ENCODE measurements at places on chromosomes 5 and 9.

GRCh38 chr5:79151942-79152671 is 40.5 kb downstream of the BHMT start:
- DNase-seq: no peak

- no peak for DNase-seq
These were observed 58.1 kb upstream of the KLF9 start for GRCh38 chr9:70472268-70473249.

DNA sequence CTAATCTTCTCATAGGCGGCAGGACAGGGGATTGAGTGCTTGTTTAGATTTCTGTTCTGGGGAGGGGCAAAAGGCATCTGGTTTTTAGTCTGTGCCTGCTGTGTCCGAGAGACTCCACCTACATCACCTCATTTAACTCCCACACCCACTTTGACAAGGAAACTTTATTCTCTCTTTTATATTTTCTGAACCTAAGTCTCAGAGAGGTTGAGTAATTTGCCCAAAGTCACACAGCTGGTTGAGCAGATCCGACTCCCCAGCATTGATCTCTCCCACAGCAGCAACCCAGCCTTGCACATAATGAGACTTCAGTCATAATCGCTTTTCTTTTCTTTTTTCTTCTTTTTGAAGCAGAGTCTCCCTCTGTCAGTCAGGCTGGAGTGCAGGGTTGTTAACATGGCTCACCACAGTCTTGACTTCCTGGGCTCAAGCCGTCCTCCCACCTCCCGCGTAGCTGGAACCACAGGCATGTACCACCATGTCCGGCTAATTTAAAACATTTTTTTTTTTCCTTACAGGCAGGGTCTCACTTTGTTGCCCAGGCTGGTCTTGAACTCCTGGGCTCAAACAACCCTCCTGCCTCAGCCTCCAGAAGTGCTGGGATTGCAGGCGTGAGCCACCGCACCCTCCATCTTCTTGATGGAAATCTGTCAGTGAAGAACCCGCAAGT is 36.5 kb upstream of the ANKRD33B start:
- DNase-seq: no peak

DNA sequence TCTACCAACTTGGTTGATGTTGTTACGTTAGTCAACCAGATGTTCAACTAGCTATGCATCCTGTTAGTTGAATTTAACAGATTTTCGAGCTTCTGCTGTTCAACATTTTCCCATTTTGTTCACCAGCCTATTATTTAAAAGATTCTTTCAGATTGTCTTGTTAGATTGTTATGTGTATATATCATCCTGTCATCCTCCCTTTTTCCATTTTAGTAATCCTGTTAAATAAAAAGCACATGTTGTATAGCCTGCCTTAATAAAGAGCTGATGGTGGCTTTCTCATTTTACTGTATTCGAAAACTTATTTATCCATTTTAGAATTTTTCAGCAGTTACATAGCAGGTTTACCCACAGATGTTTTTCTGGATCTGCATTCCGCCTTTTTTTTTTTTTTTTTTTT is 4.3 kb downstream of the TMEFF1 start:
- DNase-seq: no peak

DNA sequence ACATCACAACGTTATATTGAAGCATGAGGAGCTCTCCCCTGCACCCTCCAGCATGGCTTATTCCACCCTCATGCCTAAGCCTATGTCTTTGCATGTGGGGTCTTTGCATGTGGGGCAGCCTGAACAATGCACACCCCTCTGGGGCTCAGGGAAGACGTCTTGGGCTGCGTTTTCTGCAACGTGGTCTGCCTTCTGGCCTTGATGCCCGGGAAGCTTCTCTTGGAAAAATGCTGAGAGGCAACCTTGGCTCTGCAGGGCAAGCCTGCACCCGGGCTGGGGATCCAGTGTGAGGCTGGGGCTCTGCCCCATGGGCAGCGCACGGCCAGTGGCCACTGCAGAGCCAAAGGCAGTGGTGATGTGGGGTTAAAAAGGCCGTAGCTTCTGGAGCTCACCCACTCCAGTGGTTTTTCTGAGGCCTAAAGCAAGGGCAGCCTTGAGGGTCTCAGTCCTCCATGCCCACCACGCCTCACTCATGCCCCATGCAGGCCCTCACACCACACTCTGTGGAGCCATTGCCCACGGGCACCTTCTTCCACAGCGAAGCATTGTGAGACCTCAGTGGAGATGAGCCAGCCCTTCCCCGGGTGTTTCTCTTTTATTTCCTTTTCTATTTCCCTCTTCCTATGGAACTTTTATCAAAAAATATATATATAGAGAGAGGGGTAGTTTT is 112.2 kb downstream of the MRPL36 start:
- DNase-seq: no peak

GRCh38 chr9:105864248-105864898 is 170.0 kb downstream of the TMEM38B start:
- no peak for DNase-seq

DNA sequence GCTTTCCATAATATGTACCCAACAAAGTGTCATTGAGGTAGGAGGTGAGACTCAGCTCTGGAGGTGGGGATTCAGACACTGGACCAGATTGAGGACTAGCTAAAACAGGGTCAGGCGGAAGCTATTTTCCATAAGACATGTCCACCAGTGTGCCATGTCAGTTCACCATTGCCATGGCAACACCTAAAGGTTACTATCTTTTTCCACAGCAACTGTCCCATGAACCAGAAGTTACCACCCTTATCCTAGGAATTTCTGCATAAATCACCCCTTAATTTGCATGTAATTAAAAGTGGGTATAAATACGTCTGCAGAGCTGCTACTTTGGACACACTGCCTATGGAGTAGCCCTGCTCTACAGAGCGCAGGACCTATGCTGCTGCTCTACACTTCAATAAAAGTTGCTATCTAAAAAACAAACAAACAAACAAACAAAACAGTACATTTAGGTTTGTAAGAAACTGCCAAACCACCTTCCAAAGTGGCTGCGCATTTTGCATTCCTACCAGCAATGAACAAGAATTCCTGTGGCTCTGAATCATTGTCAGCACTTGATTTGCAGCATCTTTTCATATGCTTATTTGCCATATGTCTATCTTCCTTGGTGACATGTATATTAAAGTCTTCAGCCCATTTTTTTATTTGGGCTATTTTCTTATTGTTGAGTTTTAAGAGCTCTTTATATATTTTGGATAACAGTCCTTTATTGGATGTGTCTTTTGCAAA is 18.0 kb upstream of the TRIM32 start:
- DNase-seq: no peak

DNA sequence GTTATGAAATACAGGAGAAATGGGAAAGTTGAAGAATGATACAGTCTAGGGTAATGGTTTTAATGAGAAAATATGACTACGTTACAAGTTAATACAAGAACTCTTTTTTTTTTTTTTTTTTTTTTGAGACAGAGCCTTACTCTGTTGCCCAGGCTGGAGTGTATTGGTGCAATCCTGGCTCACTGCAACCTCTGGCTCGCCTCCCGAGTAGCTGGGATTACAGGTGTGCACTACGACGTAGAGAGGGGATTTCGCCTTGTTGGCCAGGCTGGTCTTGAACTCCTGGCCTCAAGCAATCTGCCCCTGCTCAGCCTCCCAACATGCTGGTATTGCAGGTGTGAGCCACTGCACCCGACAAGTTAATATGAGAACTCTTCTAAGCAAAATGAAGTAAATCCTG is 77.1 kb upstream of the SELENOP start:
- no peak for DNase-seq

GRCh38 chr9:125472926-125473701 is 211.5 kb downstream of the GAPVD1 start:
- no peak for DNase-seq

GRCh38 chr5:39639618-39640089 is 214.9 kb upstream of the DAB2 start:
- DNase-seq: no peak

- no peak for DNase-seq
These were observed 13.2 kb upstream of the IRX4 start for GRCh38 chr5:1895739-1896420.

DNA sequence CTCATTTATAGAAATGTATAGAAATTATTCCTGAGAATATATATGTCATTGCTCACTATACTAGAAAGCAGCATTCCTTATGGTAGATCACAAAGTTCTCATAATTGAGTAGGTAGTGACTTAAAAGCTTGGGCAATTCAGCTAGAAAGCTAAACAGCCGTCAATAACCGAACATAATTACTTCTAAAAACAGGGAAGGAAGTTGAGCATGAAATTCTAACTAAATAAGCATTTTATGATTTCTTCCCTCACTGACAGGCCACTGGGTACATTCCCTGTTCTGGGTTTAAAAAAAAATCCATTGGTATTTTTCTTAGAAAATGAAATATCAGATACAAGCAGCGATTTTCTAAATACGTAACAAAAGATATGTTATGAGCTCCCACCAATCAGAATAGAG is 91.1 kb upstream of the DAB2 start:
- DNase-seq: no peak

- DNase-seq: no peak
These were observed 198.0 kb downstream of the GNA14 start for GRCh38 chr9:77450085-77450475.

GRCh38 chr9:128627127-128627715 is 29.4 kb downstream of the DYNC2I2 start:
- DNase-seq: no peak

DNA sequence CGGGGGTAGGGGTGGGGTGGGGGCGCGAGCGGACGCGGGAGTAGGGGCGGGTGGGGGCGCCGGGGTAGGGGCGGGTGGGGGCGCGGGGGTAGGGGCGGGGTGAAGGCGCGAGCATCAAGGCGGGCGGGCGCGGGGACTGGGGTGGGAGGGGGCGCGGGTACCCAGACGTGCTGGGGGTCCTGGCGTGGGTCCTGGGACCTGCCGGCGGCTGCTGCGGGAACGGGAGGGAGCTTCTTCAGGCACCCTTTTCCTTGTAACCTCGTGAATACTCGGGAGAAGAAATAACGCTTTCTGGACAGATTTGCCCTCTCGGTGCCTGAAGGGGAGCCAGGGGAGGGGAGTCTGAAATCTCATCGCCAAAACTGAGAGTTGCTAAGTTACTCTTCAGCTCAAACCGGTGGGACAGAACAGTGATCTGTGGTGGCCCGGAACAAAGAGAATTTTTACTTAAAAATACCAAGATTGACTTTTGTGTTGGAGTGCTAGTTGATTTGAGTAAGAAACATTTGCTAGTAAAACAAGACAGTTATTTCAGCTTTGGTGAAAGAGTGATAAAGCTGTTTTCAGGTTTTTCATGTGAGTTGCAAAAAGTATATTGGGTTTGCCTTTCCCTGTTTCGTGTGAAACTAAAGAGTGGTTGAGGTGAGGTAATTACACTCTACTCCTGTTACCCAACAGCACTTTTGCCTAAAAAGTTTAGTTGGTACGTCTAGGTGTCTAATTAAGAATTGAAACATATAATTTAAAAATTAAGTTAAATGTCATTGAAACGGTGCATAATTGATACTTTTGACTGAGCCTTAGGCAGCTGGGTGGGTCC is 643 bp downstream of the PLEKHG4B start:
- DNase-seq: no peak

DNA sequence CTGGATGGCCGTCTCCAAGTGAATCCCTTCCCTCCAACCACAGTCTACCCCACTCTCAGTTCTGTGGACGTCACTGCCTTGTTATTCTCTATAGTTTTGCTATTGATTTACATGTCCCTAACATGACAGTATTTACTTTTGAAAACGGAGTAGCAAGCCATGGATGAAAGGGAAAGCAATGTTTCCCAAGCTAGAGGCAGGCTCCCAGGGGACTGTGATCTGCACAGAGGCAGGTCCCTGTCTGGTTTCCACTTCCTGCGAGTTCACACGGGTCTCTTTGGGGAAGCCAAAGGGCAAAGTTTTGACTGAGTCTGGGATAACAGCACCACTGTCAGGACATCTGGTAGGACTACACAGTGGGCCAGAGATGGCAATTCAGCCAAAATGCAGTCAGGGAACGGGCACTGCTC is 12.7 kb downstream of the C9orf153 start:
- DNase-seq: no peak

- DNase-seq: no peak
These were observed 41.9 kb downstream of the NPR3 start for GRCh38 chr5:32753051-32753450.

DNA sequence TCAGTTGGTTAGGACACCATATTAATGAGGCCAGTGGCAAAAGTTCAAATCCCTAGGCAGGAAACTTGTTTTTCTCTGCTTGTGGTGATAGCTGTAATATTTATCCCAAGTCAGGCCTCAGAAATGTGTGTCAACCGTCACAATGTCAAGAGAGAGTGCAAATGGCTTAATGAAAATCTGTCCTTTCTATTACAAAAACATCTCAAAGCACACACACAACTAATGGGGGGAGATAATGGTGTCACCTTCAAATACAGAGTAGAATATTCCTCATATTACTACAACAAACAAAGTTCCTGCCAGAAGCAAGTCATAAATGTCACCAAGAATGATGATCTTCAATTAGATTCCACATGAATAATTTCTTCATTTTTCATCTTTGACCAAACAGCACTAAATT is 127.2 kb upstream of the MARCHF11 start:
- no peak for DNase-seq

DNA sequence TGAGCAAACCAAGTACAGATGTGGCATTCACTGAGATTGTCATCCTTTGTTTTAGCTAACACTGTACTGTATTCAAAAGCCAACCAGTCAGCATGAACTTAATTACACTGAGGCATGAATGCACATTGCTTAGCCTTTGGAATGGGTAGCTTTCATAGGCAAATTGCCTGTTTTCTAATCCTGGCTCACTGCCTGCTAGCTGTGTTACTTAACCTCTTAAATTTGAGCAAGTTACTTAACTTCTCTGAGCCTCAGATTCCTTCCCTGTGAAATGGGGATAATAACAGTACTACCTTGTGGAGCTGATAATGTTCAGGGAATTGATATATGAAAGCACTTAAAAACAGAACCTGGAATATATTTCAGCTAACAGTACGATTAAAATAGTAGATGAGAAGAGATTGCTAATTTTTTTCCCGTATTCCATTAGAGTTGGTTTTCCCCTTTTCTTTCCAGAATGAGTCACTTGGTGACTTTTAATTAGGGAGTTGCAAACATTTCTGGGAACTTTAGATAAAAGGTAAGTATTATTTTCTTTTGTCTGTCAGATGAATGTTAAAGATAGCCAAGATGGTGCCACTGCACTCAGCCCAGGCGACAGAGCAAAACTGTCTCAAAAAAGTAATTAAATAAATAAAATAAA is 43.9 kb downstream of the ARRDC3 start:
- no peak for DNase-seq

DNA sequence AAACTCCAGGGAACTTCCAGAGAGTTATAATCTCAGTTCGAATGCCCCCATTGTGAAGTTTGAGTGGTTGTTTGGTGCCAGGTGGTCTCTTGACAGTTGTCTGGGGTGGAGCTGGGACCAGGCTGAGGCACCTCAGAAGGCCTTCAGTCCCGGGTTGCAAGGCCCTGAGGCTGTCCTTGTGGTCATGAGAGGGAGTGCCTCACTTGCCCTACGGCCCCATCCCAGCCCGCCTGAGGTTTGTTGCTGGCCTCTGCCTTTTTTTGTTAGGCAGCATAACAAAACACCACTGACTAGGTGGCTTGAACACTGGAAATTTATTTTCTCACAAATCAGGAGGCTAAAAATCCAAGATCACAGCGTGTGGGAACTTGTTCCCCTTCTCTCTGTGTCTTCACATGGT is 73.0 kb upstream of the PAPPA start:
- DNase-seq: no peak
